ENCODE measurements at places on chromosomes 7 and 10. TPM values are rescaled to one million over a fixed set of nuclear protein-coding genes. Genes with fewer than 3 reads are reported as not detected.

DNA sequence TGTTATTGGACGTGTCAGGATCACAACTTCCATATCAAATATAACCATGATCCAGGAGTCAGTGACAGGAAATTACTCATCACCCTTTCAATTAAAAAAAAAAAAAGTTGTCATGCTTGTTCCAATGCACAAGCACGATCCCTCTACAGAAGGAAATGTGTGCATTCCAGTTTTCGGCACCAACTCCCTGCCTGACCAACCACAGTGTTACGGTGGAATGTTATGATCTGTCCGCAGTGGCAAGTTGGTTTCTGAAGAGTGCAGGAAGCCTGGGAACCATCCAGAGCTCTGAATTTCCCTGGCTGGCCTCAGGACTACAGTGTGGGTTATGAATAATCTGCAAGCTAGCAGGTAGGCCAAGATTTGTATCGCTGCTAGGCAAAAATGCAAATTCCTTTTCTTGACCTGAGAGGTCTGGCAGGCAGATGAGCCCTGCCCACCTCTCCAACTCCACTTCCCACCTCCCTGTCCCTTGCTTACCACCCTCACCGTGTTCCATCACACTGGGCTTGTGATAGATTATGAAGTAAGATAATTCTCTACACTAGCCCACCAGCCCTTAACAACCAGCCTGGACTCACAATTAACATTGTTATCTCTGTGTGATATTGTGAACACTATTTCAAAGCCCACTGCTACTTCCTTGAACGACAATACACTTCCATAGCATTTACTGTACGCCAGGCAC lies 20.4 kb downstream of the FRMPD2 start:
- DNase-seq: no peak
- no peaks in the 10 kb centered on the region for H3K27me3 ChIP-seq
- H3K4me3 ChIP-seq: no peak overlapping the region

DNA sequence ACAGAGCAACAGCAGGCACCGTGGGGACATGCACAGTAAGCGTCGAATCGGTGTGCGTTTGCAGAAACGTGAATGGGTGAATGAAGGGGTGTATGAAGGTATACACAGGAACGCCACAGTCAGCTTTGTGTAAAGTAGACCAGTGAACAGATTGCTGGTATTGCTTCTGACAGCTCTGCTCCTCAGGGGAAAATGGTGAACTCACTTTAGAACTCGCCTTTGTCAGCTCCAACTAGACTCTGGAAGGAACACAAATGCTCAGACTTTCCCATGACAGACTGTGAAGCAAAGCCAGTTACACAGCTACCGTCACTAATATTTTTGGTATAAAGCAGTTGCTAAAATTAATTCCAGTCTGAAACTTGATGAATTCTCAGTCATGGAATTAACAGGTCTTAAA lies 78.9 kb downstream of the CUX1 start:
- no peak for DNase-seq
- H3K36me3 ChIP-seq: no peaks in the 10 kb centered on the region
- H3K27me3 ChIP-seq: no peaks in the 10 kb centered on the region
- H3K4me1 ChIP-seq: no peaks in the 10 kb centered on the region

- DNase-seq: no peak
- H3K27me3 ChIP-seq: no peaks in the 10 kb centered on the region
- no peaks in the 10 kb centered on the region for H3K36me3 ChIP-seq
- H3K4me1 ChIP-seq: no peaks in the 10 kb centered on the region
- no peak overlapping the region for H3K27ac ChIP-seq
Measured at GRCh38 chr7:46396481-46396880, 475.4 kb upstream of the IGFBP3 start.

- DNase-seq: peak; percentile 79
- H3K36me3 ChIP-seq: no peaks in the 10 kb centered on the region
- no peak overlapping the region for H3K27ac ChIP-seq
- peak overlapping the region; percentile 74 for H3K4me3 ChIP-seq
Measured at GRCh38 chr10:21496343-21497176, 28.9 kb downstream of the SKIDA1 start.

- peaks cover 10% of the 10 kb centered on the region for H3K4me1 ChIP-seq
- DNase-seq: peak; percentile 72
- no peaks in the 10 kb centered on the region for H3K27me3 ChIP-seq
- no peaks in the 10 kb centered on the region for H3K36me3 ChIP-seq
- peak overlapping the region; percentile 83 for H3K4me3 ChIP-seq
Measured at GRCh38 chr10:32377458-32378259, 30.7 kb upstream of the EPC1 start.

COL13A1 gene
- total RNA-seq: not detected

GRCh38 chr7:55481155-55481554 lies 91.1 kb downstream of the VOPP1 start:
- no peaks in the 10 kb centered on the region for H3K36me3 ChIP-seq
- DNase-seq: no peak
- H3K27ac ChIP-seq: no peak overlapping the region

DNA sequence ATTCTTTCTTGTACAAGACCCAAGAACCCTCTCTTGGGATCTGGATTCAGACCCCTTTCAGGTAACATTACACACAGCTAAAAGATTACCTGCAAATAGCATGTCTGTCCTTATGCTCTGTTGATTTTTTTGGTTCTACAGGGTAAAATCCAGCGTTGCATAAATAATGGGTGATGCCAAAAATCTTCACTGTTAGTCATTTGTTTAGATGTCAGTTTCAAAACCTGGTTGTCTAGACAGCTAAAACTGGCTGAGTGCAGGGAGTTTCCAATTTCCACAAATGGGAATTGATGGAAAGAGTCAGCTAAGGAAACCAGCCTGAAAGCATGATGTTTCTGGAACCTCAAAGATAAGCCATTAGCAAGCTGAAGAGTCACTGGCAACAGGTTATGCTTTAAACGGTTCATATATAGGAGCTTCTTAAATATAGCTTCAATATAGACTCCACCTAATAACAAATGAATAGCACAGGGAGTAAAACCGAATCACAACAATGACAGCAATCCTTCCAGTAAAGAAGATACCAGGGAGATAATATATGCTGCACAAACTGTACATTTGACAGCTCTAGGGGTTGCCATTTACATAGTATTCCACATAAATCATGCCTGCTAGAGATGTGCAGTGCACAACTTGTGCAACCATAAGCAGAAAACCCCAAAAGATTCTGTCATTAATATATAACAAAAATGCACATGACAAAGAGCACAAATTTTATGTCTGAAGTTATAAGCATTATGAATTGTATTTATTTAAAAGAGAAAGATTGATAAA lies 20.4 kb downstream of the CCDC71L start:
- no peaks in the 10 kb centered on the region for H3K36me3 ChIP-seq
- H3K27ac ChIP-seq: no peak overlapping the region
- peaks cover 3% of the 10 kb centered on the region for H3K27me3 ChIP-seq
- H3K4me3 ChIP-seq: no peak overlapping the region

SEMA3D gene
- 0.36 TPM for total RNA-seq

GRCh38 chr7:24728503-24729364 lies 28.5 kb downstream of the GSDME start:
- no peak overlapping the region for H3K27ac ChIP-seq
- no peaks in the 10 kb centered on the region for H3K27me3 ChIP-seq
- no peak for DNase-seq
- H3K4me3 ChIP-seq: no peak overlapping the region
- peaks cover 9% of the 10 kb centered on the region for H3K4me1 ChIP-seq

- H3K4me1 ChIP-seq: peaks cover 17% of the 10 kb centered on the region
- H3K27ac ChIP-seq: no peak overlapping the region
- no peak overlapping the region for H3K4me3 ChIP-seq
- no peak for DNase-seq
- H3K27me3 ChIP-seq: peaks cover 8% of the 10 kb centered on the region
- no peaks in the 10 kb centered on the region for H3K36me3 ChIP-seq
Measured at GRCh38 chr10:113386005-113386404, 166.8 kb upstream of the HABP2 start.

CDHR1 gene
- 1.7 TPM for total RNA-seq

DNA sequence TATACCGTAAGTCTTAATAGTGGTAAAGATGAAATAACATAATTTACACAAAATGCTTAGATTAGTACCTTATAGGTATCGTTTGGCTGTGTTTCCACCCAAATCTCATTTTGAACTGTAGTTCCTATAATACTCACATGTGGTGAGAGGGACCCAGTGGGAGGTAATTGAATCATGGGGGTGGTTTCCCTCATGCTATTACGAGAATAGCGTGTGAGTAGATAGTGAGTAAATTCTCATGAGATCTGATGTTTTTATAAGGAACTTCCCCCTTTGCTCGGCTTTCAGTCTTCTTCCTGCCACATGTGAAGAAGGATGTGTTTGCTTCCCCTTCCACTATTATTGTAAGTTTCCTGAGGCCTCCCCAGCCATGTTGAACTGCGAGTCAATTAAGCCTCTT lies 426.3 kb upstream of the POT1 start:
- no peaks in the 10 kb centered on the region for H3K36me3 ChIP-seq
- no peaks in the 10 kb centered on the region for H3K4me1 ChIP-seq
- H3K27me3 ChIP-seq: no peaks in the 10 kb centered on the region
- DNase-seq: peak; percentile 13
- H3K4me3 ChIP-seq: no peak overlapping the region
- H3K27ac ChIP-seq: no peak overlapping the region

CAV1 gene
- total RNA-seq: 1.9 TPM

ADAP1 gene
- total RNA-seq: 15.6 TPM

GRCh38 chr7:98400542-98401340 lies at the start of gene BAIAP2L1:
Gene BAIAP2L1 (minus strand): TSS chr7:98401090. CDS start chr7:98400852, 238 bp downstream.
- H3K27me3 ChIP-seq: peaks cover 17% of the 10 kb centered on the region
- no peaks in the 10 kb centered on the region for H3K36me3 ChIP-seq
- peak; percentile 87 for DNase-seq
- H3K27ac ChIP-seq: no peak within 1 kb of the TSS
- peaks cover 7% of the 10 kb centered on the region for H3K4me1 ChIP-seq
- H3K4me3 ChIP-seq: peak within 1 kb of the TSS; percentile 53

DNA sequence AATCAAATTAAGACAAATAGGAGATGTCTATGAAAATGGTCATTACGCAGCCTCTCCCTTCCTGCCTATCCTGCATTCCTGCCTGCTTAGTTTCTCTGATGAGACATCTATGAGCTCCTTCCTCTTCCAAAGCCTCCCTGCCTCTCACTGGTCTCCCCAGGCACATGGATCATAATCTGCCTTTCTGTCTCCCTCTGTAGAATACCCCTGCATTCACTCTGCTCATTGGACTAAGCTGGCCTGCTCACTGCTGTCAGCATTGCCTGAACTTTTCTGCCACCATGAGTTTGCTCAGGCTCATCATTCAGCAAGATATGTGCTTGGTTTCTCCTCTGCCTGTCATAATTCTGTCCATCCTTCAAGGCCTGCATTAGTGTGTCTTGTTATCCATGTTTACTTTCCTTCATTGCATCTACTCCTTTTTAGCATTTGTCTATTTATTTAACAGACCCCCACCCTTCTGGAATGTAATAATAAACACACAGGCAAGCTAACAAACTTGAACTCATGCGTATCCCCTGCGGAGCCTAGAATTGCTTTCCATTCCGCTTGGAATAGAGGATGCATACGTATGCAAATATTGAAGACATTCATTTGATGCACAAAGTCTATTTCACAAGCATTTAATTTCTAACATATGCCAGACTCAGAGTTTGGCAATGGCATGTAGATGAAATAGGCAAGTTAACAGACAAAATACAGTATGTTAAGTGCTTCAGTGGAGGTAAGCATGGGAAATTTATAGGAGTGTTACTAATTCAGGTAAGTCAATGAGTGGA lies 88.3 kb downstream of the PTPRZ1 start:
- H3K36me3 ChIP-seq: no peaks in the 10 kb centered on the region
- no peak for DNase-seq
- no peaks in the 10 kb centered on the region for H3K4me1 ChIP-seq
- no peak overlapping the region for H3K27ac ChIP-seq
- H3K4me3 ChIP-seq: no peak overlapping the region
- no peaks in the 10 kb centered on the region for H3K27me3 ChIP-seq

DNA sequence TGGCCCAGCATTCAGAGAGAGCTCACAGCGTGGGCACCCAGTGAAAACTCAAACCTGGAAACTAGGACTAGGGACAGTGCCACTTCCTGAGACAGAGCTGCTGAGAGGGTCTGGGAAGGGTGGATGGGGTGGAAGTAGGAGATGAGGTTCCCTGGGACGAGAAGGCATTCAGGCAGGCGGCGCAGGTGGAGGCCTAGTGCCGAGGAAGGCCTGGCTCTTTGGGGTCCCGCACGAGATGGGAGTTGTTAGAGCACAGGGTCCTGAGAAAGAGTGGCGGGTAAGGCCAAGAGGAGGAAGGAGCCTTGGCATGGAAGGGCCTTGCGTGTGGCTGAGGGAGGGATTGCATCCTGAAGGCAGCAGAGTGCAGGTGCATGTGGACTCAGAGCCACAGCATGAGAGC lies 129.8 kb upstream of the SH2B2 start:
- no peaks in the 10 kb centered on the region for H3K4me1 ChIP-seq
- H3K36me3 ChIP-seq: peaks cover 18% of the 10 kb centered on the region
- no peak overlapping the region for H3K27ac ChIP-seq
- no peaks in the 10 kb centered on the region for H3K27me3 ChIP-seq

DNA sequence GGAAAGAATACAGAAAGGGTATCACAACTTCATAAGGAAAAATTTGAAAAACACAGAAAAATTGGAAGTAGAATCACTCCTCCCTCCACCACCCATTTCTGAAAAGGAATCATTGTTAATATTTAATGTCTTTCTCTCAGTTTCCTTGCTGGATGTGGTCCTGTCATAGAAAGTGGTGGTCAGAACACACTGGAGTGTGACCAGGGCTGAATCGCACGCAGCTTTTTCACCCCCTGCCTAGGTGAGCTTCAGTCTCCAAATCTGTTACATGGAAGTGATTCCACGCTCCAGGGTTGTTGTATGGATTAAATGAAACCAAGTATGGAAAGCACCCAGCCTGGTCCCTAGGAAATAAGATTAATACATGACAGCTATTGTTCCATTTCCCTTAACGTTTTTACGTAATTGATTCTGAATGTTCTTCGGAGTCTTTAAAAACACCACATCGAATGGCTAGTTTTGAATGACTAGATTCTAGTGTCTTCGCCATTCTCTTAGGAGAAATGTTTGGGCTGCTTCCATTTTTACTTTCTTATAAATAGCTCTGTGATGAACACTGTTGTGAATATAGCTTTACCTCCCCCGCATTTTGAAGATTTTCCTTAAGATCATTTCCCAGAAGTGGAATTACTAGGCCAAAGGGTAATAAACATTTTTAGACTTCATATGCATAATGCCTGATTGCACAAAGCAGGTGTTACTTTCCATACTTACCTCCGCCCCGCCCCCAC lies 10.9 kb upstream of the DUSP5 start:
- no peak overlapping the region for H3K27ac ChIP-seq
- DNase-seq: no peak
- no peaks in the 10 kb centered on the region for H3K27me3 ChIP-seq
- no peaks in the 10 kb centered on the region for H3K36me3 ChIP-seq
- no peak overlapping the region for H3K4me3 ChIP-seq
- H3K4me1 ChIP-seq: peaks cover 8% of the 10 kb centered on the region

ALOX5 gene
- total RNA-seq: 354 TPM
